ENCODE measurements at places on chromosomes 6 and 20.
A peak's percentile ranks its signal among the peaks of the same experiment; 100 is the strongest.

GRCh38 chr6:25014369-25014768 lies 78.6 kb upstream of the RIPOR2 start:
- DNase-seq: no peak

- DNase-seq: no peak
Measured at GRCh38 chr6:169162249-169162648, 91.4 kb downstream of the THBS2 start.

DNA sequence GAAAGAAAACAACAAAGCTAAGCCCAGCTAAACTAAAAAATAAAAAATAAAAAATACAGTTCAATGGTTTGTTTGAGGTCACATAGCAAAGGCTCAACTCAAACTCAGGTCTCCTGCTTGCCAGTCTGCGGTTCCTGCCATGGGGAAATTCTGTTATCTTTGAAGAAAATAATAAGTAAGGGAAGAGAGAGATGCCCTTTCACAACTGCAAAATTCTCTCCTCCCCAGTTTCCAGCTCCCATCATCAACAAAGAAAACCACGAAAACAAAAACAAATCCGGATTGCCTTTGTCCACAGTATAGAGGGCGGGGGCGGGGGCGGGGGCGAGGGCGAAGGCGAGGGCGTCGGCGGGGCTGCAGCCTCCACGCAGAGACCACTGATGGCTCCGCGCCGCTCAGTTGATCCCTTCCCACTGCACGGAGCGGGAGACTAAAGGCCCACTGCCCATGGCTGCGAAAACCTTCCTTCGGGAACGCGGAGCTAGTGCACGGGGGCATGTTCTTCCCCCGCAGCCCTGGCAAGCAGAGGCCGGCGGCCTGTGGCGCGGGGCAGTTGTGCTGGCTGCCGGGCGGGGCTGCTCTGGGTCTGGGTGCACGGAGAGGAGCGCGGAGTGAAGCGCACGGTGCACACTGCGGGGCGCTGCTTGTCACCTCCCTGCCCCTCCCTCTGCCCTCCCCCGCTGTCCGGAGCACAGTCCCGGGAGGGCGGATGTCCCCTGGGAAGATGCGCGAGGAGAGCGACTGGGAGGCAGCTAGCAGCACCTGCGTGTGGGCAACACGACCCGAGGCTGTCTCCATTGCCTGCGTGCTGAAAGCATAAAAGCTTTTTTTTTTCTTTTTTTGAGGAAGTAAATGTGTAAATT lies 54.1 kb upstream of the TPD52L1 start:
- no peak for DNase-seq

DNA sequence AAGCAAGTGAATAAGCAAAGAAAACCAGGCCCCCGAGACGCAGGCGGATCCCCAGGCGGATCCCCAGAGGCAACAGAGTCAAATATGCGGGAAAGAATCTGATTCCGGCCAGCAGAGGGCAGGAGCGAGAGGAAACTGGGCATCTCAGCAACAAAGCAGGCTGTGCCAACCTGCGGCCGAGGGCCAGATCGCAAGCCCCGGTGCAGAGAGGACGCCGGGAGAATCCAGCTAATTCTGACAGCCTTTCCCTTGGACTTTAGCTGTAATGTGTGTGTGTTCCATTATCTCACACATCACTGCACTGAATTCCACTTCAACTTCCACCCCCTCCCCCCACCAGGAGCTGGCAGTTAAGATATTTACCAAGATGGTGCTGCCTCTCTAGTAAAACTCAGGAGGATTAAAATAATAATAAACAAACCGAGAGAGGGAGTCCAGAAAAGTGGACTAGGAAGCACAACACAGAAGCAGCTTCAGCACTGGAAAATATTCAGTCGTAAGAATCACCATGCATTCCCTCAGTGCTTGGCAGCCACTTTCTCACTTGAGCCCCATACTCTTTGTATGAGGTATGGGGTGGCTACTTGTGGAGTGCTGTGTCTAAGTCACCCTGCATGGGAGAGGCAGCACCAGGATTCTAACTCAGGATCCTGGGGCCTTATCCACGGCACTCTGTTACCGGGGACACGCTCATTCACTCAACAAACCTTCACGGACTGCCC lies 66.2 kb upstream of the SNX9 start:
- peak; percentile 71 for DNase-seq

GRCh38 chr6:91874971-91875370 lies 1288.1 kb upstream of the MAP3K7 start:
- no peak for DNase-seq

GRCh38 chr20:57251344-57251743 lies 15.1 kb downstream of the BMP7 start:
- no peak for DNase-seq

DNA sequence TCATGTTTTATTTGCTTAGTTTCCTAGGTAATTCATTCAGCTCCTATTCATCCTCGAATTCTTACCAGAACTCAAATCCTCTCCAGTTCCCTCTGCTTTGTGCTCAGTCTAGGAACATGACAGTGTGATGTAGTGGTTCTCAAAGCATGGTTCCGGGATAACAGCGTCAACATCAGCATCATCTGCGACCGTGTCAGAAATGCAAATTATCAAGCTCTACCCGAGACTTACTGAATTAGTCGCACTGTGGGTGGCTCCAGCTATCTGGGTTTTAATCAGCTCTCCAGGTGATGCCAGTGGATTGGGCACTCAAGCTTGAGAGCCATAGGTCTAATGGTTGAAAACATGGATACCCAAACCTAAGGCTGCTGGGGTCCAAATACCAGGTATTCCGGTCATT lies 7.7 kb upstream of the STK35 start:
- DNase-seq: no peak

- DNase-seq: no peak
Measured at GRCh38 chr6:161876231-161876630, 602.4 kb upstream of the AGPAT4 start.

GRCh38 chr20:50318710-50319109 lies 128.1 kb downstream of the CEBPB start:
- no peak for DNase-seq

GRCh38 chr20:33731693-33732165 lies at the start of gene ZNF341:
ZNF341 (plus strand) TSS chr20:33731996; CDS start chr20:33732022, 26 bp downstream.
- peak; percentile 85 for DNase-seq

DNA sequence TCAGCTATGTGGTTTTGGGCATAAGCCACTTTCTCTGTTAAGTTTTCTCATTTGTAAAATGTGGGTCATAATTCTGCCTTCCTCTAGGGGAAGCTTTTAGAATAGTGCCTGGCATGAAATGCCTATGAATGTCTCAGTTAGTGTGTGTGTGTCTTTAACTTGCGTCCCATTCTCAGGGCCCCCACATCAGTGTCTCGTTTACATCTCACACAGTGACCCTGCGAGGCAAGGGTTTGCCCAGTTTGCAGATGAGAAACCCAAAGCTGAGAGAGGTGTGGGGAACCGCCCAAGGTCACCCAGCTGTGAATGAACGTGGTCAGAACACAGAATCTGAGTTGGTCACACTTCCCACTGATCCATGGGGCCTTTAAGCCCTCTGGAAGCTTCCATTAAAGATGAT lies 14.1 kb downstream of the DYNLRB1 start:
- DNase-seq: no peak

GRCh38 chr20:38450412-38450975 lies 15.4 kb upstream of the SNHG17 start:
- DNase-seq: no peak
